ENCODE measurements at places on chromosomes 1 and 21.

- no peaks in the 10 kb centered on the region for H3K36me3 ChIP-seq
- no peaks in the 10 kb centered on the region for H3K4me1 ChIP-seq
- no peaks in the 10 kb centered on the region for H3K27me3 ChIP-seq
- no peak overlapping the region for H3K4me3 ChIP-seq
These were observed 134.3 kb downstream of the NR5A2 start for GRCh38 chr1:200161801-200162200.

- H3K4me3 ChIP-seq, result no peak overlapping the region
- no peak for DNase-seq
- H3K27ac ChIP-seq, result no peak overlapping the region
- H3K27me3 ChIP-seq, result no peaks in the 10 kb centered on the region
These were observed 185.4 kb downstream of the DYRK1A start for GRCh38 chr21:37551993-37552355.

DNA sequence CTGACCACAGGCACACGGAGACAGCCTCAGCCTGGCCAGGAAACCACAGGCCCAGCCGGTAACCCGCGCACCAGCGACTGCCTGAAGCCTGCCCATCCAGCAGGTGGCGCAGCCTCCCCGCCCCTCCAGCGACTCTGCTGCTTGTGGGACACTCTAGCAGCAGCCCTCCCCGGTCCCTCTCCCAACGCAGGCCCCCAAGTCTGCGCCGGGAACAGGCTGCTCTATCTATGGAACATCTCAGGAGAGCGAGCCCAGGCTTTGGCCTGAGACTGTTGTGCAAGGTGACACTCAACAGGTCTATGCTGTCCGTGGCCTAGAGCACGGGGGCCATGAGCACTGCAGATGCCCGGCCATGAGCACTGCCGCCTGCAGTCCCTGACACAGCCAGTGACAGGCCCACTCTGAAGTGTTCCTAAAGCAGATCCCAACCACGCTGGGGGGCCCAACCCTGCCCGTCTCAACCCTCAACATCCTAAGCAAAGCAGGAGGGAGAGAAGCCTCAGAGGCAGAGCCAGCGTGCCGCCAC, 28.4 kb downstream of the WDR4 start:
- no peak overlapping the region for H3K27ac ChIP-seq
- H3K27me3 ChIP-seq, result no peaks in the 10 kb centered on the region
- no peak overlapping the region for H3K4me3 ChIP-seq
- H3K36me3 ChIP-seq, result peaks cover 81% of the 10 kb centered on the region
- peak; percentile 72 for DNase-seq
- peaks cover 10% of the 10 kb centered on the region for H3K4me1 ChIP-seq

DNA sequence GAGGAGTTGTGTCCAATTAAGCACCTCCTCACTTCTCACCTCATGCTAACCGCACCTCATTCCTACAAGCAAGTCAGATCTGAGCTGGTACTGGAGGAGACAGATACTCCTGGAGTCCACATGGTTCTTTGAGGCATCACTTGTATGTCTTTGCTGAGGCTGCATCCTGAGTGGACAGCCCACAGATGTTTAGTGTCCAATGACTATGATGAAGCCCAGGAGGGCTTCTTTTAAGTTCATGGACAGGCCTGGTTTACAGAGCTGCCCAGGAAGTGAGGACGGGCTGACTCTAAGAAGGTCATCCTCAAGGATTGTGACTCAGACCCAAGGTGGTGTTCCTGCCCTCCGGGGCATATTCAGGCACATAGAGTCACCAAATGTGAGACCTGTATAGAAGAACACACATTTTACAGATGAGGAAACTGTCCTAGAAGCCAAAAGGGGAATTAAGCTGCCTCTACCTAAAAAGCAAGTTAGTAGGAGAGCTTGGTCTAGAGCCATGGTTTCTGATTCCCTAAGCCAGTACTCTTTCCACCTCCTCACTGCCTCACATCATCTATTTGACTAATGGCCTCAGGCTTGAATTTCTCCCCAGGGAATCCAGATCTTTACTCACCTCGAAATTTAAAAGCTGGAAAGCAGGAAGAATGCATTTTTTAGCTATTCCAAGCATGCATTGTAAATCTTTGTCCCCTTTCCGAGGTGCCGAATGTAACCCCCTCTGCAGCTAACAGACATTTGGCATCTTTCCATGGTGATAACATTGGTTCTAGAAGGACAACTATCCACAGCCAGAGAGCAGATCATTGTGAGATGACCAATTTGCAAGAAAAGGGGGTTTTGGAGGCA, 228.1 kb downstream of the OMA1 start:
- H3K27ac ChIP-seq, result no peak overlapping the region
- H3K4me3 ChIP-seq, result no peak overlapping the region
- no peaks in the 10 kb centered on the region for H3K4me1 ChIP-seq
- H3K27me3 ChIP-seq, result no peaks in the 10 kb centered on the region

DNA sequence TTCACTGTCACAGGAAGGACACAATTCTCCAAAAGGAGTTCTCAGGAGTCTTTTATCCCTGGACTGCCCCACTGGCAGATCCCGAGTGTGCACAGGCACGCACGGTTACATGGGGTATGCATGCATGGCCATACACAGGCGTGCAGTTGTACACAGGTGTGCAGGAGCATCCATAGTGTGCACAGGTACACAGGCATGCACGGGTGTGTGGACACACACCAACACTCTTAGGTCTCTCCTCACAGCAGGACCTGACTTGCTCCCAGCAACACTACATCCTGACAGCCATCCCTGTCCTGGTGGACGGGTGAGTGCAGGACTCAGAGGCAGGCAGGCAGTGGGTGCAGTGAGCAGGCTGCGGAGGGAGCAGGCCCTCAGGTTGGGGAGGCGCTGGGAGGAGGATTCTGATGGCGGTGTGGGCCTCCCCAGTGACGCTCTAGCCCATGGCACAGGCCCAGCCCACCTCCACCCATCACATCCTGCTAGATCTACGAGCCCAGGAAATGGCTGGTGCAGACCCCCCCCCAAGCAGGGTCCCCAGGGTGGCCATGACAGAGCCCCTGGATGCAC, 28.4 kb downstream of the SLC19A1 start:
- no peaks in the 10 kb centered on the region for H3K27me3 ChIP-seq
- peaks cover 7% of the 10 kb centered on the region for H3K36me3 ChIP-seq
- peak; percentile 57 for DNase-seq
- no peak overlapping the region for H3K27ac ChIP-seq

DNA sequence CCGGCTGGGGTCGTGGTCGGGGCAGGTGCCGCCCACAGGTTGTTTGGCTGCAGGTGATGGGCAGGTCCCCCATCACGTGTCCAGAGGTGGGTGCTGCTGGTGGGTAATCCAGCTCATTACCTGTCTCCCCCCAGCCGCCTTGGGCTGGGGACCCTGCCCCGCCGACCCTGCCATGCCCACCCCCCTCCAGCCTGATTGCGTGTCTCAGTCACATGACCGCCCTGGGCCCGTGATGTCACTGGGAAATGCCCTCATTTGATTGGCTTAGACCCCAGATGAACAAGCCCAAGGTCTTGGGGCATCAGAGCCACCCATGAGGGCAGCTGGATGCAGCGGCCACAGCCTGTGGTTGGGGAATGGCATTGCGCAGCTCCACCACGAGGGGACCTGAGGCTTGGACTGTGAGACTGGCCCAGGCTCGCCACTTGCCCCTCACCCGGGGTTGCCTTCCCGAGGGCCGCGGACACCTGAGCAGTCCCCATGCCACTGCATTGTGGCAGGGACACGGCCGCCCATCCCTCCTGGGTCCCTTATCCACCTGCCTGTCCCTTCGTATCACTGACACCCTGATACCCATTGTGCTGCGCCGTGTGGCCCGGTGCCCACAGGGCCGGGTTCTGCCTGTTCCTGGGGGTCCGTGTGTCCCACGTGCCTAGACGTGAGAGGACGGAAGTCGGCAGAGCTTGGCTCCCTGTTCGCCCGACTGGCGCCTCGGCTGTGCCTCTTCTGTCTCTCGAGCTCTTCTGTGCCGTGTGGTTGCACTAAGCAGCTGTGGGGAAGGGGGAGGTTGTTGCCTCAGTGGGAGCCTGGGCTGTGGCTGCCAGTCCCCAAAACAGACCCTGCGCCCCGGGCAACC, 68.0 kb downstream of the FAAP20 start:
- H3K27ac ChIP-seq, result peak overlapping the region; percentile 82
- peaks cover 35% of the 10 kb centered on the region for H3K4me1 ChIP-seq
- H3K4me3 ChIP-seq, result no peak overlapping the region
- H3K36me3 ChIP-seq, result no peaks in the 10 kb centered on the region
- peak; percentile 68 for DNase-seq

DNA sequence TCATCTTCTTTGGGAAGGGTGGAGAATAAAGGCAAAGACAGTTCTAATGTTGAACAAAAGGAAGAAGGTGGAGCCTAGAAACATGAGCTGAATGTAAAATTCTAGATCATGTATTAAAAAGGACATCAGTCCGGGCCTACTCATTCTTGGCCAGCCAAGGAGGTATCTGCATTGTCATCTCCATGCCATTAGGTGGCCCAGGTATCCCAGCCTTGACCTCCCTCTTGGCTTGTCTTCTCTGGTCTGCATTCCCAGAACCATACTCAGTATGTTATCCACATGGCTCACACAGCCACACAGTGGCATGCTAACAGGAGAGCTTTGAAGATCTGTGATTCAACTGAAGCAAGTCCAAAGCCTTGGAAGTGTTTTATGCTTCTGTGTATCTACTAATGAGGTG, 369.8 kb upstream of the KAZN start:
- DNase-seq, result no peak
- H3K4me1 ChIP-seq, result no peaks in the 10 kb centered on the region
- H3K4me3 ChIP-seq, result no peak overlapping the region
- H3K27me3 ChIP-seq, result no peaks in the 10 kb centered on the region
- H3K36me3 ChIP-seq, result no peaks in the 10 kb centered on the region

- DNase-seq, result no peak
- peaks cover 93% of the 10 kb centered on the region for H3K36me3 ChIP-seq
- no peaks in the 10 kb centered on the region for H3K4me1 ChIP-seq
- H3K4me3 ChIP-seq, result no peak overlapping the region
- H3K27ac ChIP-seq, result no peak overlapping the region
- H3K27me3 ChIP-seq, result no peaks in the 10 kb centered on the region
These were observed 21.2 kb downstream of the ATF6 start for GRCh38 chr1:161787355-161787754.

DNA sequence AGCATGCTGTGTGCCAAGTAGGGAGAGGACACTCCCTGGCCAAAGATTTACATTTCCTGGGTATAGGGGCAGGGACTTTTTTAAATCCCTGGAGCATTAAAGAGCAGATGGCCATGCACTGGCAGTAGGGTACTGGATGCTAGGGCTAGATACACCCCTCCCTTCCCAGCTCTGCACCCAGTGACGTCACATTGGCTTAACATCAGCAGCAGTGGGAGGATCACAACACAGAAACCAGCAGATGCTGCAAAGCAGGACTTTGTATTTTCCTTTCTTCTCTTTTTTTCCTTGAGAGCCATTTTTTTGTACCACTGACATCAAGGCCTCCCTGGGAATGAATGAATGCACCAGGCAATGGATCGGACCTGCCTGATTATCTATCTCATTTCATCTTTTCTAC, 243.0 kb downstream of the KAZN start:
- no peaks in the 10 kb centered on the region for H3K36me3 ChIP-seq
- H3K4me3 ChIP-seq, result no peak overlapping the region
- H3K4me1 ChIP-seq, result no peaks in the 10 kb centered on the region
- DNase-seq, result no peak
- H3K27ac ChIP-seq, result no peak overlapping the region

DNA sequence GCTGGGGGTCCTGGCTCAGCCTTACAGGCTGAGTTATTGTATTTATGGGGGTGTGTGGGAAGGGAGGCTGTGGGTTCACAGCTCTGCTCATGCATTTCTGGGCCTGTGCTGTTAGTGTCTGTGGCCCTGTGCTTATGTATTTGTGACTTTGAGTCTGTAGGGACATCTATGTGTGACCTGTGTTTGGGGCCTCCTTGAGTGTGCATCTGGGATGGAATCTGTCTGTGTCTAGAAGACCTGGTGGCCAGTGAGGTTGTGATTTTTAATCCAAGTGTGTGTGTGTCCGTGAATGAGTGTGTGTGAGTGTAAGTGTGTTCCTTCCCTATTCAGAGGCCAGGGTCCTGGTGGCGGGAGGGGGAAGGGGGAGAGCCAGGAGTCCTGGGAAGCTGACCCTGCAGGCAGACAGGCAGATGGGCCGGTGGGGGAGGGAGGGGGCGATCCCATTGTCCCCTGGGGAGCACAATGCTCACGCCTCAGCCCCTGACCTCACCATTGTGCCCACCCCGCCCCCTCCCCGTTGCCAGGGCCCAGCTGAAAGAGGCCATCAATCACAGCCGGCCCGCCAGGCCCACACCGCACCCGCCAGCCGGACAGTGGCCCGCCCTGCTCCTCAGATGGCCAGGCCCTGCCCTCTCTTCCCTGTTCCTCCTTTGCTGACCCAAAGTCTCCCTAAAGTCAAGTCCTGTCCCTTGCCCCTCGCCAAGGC, 19.6 kb downstream of the SLC27A3 start:
- peaks cover 15% of the 10 kb centered on the region for H3K4me1 ChIP-seq
- peak; percentile 61 for DNase-seq
- no peak overlapping the region for H3K4me3 ChIP-seq

GRCh38 chr1:92476071-92476631, 10.6 kb downstream of the GFI1 start:
- peaks cover 4% of the 10 kb centered on the region for H3K4me1 ChIP-seq
- H3K36me3 ChIP-seq, result peaks cover 4% of the 10 kb centered on the region
- H3K27ac ChIP-seq, result no peak overlapping the region
- H3K4me3 ChIP-seq, result no peak overlapping the region
- H3K27me3 ChIP-seq, result peaks cover 18% of the 10 kb centered on the region

DNA sequence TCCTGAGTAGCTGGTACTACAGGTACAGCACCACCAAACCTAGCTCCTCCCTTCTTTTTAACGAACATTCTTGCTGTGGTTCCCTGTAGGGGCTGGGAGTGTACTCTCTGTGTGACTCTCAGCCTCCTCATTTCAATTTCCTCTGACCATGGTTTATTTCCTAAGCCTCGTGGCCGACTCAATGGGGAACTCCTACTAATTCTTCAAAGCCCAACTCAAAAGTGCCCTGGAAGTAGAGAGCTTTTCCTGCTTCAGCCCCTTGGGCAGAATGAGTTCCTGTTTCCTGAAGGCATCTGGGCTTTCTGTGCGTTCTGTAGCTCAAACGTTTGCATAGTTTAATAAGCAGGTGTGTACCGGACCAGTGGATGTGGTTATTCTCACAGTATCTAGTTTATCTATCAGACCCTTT, 70.9 kb upstream of the ACOT11 start:
- no peak overlapping the region for H3K4me3 ChIP-seq
- peaks cover 6% of the 10 kb centered on the region for H3K27me3 ChIP-seq
- H3K36me3 ChIP-seq, result no peaks in the 10 kb centered on the region
- H3K4me1 ChIP-seq, result peaks cover 9% of the 10 kb centered on the region
- no peak overlapping the region for H3K27ac ChIP-seq

Measured in upper lobe of right lung (tissue), 1 donor.